NCI-H1092 treated with DMSO at 0.1 percent for 48 hours (cell line): ENCODE measurements at places on chromosomes 13 and 19.
A peak's percentile ranks its signal among the peaks of the same experiment; 100 is the strongest.

DNA sequence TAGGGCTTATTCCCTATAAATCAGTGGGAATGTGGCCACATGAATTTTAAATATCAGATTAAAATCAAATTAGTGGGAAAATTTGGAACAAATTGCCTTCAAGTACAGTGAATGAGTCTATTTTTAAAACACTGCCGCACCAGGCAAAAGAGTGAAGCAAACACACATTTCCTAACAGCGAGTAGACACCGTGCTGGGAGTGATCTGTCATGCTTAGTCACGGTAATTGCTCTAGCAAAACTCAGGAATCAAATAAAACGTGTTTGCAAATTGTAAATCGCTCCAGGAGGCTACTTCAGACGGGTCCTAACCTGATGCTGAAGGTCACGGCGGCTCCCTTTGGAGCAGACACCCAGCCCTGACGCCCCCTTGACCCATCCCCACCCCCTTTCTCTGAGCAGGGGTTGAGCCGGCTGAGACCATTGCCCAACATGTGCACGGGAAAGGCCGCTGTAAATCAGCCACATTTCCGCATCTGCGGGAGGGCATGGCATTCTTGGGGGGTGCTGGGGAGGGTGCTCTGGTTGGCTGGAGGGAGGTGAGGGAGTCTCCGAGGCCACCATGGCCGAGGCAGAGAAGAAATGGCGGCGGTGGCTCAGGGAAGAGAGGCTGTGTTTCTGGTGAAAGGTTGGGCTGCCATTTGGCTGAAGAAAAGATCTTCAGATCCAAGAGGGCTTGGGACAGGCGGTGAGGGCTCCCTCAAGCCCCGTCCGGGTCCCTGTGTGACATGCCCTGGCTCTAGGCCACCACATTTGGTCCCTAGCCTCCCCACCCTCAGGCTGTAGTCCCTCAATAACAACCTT is 8.9 kb downstream of the CEBPA start:
- peak; percentile 38 for DNase-seq

DNA sequence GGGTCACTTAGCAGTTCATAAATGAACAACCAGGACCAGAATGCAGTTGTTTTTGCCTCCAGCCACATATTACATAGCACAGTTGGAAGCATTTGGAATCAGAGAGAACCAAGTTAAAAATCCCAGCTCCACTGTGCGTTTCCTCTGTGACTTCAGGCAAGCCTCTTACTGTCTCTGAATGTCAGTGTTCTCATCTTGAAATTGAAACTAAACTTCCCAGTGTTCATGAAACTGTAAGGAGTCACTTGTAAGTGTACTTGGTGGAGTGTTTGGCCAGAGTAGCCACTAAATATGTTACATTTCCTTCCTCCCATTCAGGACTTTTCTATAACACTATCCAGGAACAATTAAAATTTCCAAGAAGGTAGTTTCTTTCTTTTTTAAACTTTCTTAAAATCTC is 276.8 kb downstream of the KCNRG start:
- no peak for DNase-seq

GRCh38 chr19:38705197-38706019 is 38.9 kb downstream of the CAPN12 start:
- DNase-seq: no peak

DNA sequence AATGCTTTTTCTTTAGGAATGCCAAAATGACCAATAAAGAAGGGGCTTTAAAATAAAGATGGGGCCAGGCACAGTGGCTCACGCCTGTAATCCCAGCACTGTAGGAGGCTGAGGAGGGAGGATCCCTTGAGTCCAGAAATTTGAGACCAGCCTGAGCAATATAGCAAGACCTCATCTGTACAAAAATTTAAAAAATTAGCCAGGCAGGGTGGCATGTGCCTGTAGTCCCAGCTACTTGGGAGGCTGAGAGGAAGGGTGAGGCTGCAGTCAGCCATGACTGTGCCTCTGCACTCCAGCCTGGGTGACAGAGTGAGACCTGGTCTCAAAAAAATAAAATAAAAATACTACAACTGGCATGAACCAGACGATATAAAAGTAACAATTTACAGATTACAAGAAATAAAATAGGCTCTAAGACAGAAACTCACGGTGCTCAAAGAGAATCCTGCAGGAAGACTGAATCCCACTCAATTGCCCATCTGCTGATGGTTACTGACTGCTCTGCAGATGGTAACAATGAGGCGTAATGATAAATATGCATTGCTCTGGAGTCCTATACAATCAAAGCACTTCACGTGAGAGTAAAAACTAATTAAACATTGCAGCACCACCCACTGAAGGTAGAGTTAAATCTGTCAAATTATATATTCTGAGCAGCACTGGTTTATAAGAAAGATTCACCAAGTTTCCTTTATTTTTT is 93.2 kb downstream of the LHFPL6 start:
- DNase-seq: peak; percentile 54

GRCh38 chr13:31638577-31638976 is 100.7 kb upstream of the RXFP2 start:
- DNase-seq: no peak

GRCh38 chr13:27053210-27053884 is 118.3 kb downstream of the USP12 start:
- DNase-seq: no peak

- DNase-seq: no peak
Measured at GRCh38 chr19:2343289-2343982, 15.0 kb downstream of the SPPL2B start.

DNA sequence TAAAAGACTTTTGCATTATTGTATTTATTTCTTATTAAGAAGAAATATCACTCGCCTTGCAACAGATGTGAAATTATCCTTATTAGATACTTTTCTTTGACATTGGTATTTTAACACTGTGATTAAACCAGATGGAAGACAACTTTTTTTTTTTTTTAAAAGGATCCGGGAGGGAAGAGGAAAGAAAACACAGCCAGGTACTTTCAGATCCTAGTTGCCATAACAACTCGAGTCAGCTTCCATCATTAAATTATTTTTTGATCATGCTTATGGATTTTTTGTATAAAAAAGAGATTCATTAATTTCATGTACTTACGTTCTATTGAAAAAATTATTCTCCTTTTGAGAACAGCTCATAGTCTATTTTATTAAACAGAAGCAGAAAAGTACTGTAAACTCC is 515.7 kb downstream of the TBC1D4 start:
- DNase-seq: no peak

DNA sequence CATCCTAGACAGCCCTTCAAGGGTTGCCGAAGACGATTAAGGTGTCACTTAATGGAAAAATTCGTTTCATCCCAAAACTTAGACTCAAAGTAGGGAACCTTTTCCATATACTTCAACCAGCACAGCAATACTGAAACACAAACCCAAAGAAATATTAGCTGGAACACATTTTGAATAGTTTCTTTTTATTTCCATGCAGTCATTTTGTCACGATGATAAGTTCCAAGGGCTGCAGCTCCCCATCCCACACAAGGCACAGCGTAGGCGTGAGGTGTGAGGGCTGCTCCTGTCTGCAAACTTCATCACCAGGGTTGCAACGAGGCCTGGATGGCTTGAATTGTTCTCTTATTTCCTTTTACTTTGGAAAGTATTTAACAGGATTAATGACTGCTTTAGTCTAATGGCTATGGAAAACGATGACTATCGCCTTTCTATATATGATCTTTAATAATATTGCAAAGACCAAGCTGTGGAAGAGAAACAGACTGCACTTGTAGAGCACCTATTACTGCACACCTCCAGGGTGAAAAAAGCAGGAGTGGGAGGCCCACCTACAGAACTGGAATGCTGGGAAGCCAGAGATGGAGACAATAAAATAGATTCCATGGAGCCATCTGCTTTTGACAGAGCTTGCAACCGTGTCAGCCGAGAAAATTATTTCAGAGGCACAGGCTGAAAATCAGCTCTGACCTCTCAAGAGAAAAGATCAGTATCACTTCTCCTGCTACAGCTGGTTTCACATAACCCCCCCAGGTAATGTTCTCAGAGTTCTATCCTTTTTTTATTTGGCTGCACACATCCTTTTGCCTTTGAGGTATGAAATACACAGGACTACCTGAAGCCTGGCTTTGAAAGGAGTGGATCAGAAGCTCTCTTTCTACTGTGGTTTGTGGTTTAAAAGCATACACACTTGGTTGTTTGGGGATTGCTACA is 274.5 kb upstream of the NBEA start:
- no peak for DNase-seq

GRCh38 chr19:10142701-10143375 is 23.1 kb upstream of the EIF3G start:
- DNase-seq: no peak

- no peak for DNase-seq
Measured at GRCh38 chr13:26951581-26952177, 191.1 kb upstream of the GPR12 start.

GRCh38 chr19:1862424-1863327 is 703 bp downstream of the KLF16 start:
- DNase-seq: no peak

DNA sequence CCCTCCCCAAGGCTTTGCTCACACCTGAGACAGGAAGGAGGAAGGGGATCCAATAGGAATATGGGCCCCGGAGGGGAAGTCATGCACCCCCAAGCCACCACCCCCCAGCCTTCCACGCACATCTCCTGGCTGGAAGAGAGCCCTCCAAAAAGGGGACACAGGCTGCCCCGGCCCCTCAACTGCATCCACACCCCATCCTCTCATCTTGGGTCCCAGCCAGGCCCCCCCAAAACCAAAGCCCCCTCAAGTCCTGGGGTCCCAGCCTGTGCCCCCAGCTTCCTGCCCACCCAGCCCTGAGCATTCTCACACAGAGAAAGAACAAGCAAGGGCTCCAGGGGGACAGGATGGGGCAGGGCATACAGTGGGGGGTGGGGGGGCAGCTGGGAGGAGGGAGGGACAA is 12.1 kb downstream of the SMIM24 start:
- DNase-seq: no peak

- DNase-seq: no peak
Measured at GRCh38 chr19:58311345-58311865, 6.2 kb downstream of the ERVK3-1 start.

DNA sequence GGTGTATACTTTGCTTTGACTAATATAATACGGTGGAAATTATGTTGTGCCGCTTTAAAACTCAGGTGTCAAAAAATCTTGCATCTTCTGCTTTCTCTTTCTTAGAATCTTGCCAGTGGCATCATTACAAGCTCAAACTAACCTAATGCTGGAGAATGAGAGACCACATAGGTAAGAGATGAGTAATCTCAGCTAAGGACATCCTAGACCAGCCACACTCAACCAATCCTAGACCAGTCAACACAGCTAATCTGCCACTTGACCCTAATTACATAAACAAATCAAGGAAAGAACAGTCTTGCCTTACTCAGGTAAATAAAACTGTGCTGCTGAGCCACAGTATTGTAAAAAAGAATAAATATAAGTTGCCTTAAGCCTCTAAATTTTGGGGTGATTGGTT is 1323.9 kb upstream of the SPRY2 start:
- no peak for DNase-seq

GRCh38 chr13:76790526-76790925 is 95.7 kb downstream of the KCTD12 start:
- no peak for DNase-seq

DNA sequence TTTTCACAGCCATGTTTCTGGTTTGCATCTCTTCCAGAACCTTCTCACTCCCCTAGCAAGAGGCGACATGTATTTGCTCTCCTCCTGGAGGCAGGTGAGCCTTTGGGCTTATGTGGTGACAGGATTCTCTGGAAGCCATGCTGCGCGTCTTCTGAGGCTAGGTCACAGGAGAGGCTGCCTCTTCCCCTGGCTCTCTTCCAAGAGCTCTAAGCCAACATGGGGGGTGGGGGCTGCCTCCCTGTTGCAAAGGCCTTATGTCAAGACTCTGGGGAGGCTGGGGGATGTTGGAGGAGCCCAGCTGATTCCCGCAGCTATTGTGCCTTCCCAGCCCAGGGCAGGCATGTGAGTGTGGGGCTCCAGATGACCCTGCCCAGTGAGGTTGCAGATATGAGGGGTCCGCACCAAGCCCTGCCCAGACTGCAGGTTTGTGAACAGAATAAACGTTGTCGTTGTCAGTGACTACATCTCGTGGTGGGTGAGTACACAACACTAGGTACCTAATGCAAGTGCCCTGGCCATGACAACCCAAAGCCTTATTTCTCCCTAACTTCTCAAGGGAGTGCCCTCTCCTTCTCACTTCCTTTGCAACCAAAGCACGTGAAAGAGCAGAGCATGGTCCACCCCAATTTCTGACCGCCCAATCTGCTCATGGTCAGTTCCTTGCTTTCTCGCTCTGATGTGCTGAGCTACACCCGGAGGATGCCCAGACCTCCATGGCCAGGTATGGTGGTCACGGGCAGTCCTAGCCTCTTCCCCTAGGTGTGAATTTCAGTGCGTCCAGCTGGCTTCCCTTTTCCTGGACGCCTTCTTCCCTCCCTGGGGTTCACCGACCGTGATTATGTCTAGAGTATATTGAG is 44.9 kb downstream of the TEX29 start:
- DNase-seq: no peak

- DNase-seq: no peak
Measured at GRCh38 chr19:4584670-4585460, 25.4 kb upstream of the SEMA6B start.

DNA sequence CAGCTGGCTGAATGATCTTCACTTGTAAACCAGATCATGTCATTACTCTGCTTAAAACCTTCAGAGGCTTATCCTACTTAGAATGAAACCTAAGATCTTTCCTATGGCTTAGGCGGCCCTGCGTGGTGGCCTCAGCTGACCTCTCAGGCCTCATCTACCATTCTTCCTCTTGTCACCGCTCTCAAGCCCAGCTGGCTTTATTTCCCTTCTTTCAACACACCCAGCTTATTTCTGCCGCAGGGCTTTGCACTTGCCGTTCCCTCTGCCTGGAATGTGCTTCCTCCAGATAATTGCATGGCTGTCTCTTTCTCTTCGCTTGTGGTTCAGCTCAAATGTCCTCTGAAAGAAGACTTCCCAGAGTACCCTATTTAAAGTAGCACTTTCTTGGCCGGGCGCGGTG is 3.6 kb upstream of the ASF1B start:
- DNase-seq: no peak

DNA sequence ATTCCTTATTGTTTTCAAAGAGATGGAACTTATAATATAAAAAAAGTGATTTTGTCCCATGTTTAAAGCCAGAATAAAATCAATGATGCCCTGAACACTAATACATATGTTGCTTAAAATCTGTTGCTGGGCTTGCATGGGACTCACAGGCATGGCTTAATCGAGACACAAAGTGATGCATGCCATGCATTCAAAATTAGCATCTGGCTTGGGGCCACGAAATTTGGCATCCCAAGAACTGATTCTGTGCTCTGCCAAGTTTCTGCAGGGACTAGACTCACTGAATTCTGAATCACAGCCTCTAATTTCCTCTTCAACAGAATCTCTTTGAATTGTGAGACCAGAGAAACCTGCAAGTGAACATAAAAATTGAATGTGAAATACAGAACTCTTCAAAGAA is 109.2 kb downstream of the PCDH17 start:
- peak; percentile 27 for DNase-seq

GRCh38 chr19:15911599-15912235 is 13.8 kb upstream of the CYP4F2 start:
- DNase-seq: no peak

GRCh38 chr19:15780610-15781418 is 6.6 kb upstream of the OR10H5 start:
- no peak for DNase-seq

GRCh38 chr19:45099467-45100191 is 6.7 kb downstream of the PPP1R37 start:
- DNase-seq: no peak
